Amygdala (tissue), 56 donors: ENCODE measurements at places on chromosomes 12 and 14.

- no peak for DNase-seq
Measured at GRCh38 chr14:94114589-94115057, 4.1 kb downstream of the IFI27 start.

DNA sequence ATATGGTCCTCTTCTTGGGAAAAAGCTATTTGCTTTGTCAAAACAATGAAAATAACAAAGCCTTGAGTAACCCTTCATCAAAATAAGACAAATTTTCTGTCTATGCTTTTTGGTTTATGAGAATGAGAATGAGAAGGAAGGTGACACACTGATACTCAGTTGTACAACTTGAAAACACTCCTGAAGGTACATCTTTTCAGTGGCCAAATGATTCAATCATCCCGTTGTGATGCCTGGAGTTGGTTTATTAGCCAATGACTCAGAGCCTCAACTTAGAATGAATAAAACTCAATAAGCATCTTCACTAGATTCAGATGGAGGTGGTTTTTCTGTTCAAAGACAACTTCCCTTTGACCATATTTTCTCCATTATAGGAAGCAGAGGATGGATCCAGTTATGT lies 7.8 kb upstream of the CALM1 start:
- DNase-seq = no peak

DNA sequence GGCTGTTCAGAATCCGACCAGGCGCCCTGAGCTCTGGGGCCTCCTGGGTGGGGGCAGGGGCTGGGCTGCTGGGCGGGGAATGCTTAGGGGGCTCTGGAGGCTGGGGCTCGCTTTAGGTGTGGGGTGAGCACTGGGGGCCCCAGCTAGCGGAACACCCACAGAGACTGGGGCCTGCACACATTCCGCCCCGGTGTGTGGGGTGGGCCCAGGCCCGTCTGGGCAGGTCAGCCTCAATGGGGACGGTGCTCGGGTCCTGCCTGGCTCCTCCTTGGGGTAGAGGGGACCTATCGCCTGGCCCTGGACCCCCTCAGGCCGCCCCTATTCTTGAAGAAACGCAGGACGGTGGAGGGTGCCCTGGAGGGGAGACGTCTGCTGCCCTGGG lies 364.8 kb downstream of the TMEM121 start:
- DNase-seq = no peak

DNA sequence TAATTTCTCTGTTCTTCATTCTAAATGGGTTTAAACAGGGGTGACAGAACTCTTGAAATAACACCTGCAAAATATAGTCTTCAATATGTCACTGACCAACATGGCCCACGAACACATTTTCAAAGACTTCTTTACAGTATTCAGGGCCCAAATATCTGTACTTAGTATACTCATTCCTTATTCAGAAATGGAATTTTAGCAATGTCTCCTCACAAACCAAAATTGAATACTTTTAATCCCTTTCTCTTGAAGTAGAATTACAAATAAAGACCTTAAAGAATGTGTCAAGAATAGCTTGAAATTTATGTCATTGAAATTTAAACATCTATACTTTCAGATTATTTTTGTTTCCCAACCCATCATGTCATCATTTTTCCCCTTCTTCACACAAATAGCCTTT lies 263.1 kb downstream of the LRIG3 start:
- no peak for DNase-seq

DNA sequence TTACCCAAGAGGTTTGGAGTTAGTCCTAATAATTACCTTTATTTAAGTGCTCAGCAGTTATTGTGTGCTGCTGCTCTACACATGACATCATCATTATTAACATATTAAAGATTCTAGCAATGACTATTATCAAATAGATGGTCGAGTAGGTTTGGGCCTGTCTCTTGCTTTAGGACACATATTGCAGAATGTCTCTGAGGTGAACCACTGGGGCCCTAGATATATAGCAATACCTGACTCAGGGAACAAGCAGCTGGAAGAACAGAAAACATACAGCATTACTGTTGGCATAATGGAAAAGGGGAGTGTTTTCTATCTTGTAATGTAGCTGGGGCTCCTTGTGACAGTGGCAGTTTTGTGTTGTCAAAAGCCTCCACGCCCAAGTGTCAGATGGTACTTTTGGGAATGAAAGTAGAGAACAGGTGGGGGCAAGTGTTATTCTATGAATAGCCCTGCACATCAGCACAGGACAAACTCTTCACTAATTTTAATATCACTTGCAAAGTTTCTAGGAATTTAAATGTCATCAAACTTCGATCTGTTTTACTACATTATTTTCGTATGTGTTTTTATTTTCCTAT lies 54.6 kb downstream of the C12orf56 start:
- no peak for DNase-seq

- DNase-seq = no peak
Measured at GRCh38 chr12:23888396-23889068, 60.9 kb downstream of the SOX5 start.
